Naive B cell (primary cell): ENCODE measurements at places on chromosomes 7 and 10.

DNA sequence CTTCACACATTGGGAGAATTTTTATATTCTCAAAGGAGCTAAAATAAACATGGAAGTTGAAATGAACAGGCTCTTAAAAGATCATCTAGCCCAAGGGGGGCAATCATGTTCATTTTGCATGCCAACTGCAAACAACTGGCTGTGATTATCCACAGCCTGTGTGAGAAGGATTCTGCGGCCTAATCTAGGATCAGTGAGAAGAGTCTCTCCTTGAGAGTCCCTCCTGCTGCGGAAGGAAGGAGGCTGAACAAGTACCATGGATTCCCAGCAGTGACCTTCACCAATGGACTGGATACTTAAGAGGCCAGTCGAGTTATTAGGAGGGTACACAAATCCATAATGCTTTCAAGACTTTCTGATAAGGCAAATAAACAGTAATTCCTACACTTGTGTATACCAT is 76.7 kb downstream of the IGF2BP3 start:
- no peak for DNase-seq

GRCh38 chr10:73537709-73538108 is 41.9 kb upstream of the PPP3CB start:
- no peak for DNase-seq

GRCh38 chr7:130923930-130924329 is 189.9 kb upstream of the KLF14 start:
- no peak for DNase-seq

DNA sequence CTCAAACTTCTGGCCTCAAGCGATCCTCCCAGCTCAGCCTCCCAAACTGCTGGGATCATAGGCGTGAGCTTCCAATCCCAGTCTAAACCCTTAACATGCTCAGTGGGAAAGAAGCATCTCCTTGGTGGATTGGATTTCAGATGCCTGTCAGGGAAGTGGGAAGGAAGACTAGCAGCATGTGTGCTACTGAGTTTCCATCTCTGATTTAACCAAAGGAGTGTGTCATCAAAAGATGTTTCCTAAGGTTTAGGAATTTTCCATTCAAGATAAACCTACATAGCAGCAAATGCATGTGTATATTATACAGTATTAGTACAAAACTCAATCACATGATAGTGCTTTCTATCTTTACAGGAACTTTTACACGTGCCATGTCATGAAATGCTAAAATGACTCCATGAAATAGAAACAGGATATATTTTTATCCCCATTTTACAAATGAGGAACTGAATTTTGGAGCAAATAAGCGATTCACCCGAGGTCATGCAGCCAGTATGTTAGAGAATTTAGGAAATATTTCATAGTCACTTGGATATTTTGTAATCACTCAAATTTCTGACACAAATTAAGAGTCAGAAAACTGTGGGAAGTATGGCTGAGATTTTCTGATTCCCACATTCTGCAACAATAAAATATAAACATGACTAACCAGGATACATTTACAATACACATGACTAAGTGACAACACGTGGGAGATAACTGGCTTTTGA is 11.4 kb upstream of the TMEM26 start:
- DNase-seq = no peak

- no peak for DNase-seq
Observed at GRCh38 chr10:81680359-81680758, 194.6 kb upstream of the NRG3 start.

DNA sequence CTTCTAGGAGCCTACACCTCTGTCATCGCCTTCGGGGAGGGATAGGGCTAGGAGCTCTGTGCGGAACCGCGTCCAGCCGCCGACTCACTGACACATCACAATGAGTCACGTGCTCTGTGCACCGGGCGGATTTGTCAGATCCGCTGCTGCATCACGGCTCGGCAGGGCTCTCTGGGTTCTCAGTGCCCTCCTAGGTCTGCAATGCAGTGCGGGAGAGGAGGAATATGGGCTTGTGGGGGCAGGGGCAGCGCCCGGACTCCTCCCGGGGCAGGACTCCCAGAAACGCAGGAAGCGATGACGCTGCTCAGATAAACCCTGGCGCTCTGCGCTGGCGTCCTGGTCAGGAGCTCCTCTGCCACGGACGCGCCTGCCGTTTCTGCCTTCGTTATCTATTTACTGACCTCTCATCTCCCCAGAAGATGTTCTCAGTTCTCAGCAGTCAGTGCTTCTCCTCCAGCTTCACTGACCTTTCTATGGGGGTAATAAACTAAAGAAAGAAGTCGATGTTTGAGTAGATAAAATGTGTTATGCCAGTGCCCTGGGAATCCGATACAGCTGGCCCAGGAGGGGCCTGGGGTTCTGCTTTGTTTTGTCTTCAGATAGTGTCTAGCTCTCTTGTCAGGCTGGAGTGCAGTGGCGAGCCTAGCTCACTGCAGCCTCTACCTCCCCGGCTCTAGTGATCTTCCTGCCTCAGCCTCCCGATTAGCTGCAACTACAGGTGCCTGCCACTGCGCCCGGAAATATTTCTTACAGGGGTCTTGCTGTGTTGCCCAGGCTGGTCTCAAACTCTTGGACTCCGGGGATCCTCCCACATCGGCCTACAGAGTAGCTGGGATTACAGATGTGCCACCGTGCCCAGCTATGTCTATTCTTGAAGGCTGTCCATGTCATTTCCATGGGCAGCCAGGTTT is 22.8 kb upstream of the ITGB1 start:
- peak; percentile 51 for DNase-seq

- no peak for DNase-seq
Observed at GRCh38 chr10:77127243-77127642, 510.4 kb downstream of the KCNMA1 start.

GRCh38 chr7:51317582-51317910 is 937 bp upstream of the COBL start:
- no peak for DNase-seq

DNA sequence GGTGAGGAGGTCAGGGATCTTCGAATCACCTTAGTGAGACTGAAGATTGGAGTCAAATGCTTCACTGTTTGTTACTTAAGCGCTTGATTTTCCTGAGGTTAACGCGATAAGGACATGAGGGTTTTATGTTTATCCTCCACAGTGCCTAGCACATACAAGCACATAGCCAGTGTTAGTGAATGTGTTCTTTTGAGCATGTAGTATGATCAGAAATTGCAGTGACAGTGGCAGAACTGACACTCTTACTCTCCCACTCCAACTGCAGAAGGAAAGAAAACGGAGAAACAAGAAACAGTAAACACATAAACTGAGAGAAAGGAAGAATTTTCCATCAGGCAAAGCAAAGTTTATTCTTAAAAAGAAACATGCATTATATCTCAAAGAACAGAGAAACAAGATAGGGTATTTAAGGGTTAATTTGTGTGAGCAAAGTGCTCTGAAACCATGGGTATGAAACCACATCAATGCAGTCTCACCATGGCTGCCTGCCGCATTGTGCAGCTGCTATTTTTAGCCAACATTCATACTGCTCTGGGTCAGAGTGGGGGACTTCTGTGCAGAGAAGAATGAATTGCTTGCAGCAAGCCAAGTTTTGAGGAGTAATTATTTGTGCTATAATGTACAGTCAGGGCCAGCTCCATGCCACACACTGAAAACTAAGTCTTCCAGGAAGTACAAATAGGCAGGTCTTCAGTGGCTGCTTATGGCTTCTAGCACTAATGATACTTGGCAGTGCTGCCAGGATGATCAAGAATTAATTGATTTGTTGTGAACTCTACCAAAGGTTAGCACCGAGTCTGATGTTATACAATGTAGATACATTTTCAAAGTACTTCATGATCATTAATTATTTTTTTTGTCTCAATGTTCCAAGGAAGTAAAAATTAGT is 152.0 kb downstream of the MACC1 start:
- no peak for DNase-seq

DNA sequence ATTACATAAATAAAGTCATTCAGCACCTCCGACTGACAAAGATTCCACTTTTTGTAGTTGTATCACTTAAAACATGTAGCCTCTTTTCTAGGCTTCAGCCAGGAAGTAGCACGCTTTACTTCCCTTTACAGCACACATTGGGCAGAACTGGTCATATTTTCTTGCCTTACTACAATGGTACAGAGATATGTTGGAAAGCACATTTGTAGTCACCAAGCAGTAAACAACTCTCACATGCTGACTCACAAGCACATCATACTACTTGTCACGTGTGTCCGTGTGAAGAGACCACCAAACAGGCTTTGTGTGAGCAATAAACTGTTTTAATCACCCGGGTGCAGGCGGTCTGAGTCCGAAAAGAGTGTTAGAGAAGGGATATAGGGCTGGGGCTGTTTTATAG is 1071.8 kb downstream of the DNAJB9 start:
- no peak for DNase-seq

DNA sequence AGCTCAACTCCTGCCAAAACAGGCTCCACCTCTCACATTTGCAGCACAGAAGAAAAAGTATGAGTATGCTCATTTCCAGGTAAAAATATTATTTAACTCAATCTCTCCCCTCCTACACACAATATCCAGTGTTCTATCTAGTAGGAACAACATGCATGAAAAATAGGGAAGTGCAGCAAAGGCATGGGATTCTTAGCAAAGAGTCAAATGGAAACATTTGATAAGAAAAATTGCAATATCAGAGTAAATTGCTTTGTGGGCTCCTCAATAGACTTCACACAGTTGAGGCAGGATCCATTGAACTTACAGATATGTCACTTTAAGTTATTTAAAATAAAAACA is 150.9 kb downstream of the ANK3 start:
- no peak for DNase-seq

DNA sequence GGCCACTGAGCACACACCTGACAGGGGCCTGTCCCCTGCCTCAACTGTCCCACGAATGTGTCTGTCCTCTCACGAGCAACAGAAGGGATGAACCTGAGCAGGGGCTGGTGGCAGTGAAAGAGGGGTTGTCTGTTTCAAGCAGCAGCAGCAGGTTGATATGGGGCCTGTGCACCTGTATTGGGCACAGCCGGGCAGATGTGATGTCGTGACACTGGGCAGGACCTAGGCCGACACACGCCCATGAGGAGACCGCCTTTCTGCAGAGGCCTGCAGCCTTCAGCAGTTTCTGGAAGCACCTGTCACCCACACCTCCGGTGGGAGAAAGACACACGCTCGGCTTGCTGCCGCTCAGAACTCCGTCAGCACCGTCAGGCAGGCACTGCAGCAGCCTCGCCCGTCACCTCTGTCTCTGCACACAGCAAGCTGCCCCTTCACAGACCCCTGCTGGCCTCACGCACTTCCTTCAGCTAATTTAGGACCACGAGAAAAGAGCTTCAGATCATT is 48.5 kb downstream of the AMZ1 start:
- DNase-seq = peak; percentile 65

DNA sequence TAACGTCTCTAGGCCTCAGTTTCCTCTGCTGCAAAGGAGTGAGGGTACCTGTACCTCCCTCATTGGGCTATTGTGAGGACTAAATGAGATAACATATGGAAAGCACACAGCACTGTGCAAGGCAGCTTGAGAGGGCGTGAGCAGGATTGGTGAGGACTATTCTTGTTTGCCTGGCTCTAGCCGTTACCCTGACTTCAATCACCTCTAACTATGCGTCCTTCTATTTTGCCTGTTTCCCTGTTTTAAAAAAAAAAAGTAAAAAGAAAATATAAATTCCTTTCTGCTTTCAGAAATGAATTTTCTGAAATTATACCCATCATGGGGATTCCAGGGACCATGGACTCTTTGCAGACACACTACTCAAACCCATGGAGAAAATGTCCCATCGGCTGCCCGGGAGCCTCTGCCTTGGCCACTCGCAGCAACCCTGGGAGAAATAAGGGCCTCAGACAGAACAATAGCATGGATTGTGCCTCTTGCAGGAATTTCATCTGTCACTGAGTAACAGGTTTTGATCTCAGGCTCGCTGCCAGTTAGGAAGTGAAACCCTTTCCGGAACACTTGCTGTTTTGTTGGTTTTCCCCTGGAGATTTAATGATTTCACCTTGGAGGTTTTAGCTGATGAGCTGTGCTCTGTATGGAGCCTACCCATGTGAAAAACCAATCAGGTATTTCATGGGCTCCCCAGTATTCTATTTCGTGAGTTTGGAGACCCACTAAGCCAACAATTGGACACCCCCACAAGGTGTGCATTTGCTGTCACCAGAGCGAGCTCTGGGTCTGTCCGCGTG is 55.6 kb downstream of the STEAP1B start:
- peak; percentile 52 for DNase-seq

DNA sequence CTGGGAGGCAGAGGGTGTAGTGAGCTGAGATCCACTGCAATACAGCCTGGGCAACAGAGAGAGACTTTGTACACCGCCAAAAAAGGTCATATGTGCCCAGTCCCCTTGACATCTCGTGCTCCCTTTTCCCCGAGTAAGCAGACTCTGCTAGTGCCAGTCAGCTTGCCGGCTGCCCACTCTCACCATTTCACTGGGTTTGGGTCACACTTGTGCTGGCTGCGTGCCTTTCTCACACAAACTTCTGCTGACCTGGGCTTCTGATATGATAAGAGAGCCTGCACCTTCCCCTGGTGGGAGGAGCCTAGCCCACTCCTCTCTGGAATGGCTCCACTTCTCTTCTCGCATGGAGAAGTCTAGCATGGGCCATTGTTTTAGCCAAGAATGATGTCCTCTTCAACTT is 53.4 kb downstream of the MPP7 start:
- no peak for DNase-seq

GRCh38 chr10:65213170-65213569 is 1692.0 kb downstream of the REEP3 start:
- DNase-seq = no peak

DNA sequence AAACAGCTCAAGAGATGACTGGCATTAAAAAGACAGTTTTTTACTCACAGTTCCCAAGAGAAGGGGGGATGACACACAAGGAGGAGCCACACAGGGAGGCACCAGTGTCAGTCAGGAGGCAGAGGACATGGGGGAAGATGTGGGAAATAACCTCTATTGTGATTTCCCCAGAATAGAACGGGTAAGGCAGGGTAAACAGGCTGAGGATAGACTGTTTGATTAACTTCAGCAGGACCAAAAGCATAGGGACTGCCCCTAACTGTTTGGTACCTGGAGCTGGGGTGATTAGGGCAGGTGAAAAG is 60.7 kb downstream of the RAPGEF5 start:
- no peak for DNase-seq

DNA sequence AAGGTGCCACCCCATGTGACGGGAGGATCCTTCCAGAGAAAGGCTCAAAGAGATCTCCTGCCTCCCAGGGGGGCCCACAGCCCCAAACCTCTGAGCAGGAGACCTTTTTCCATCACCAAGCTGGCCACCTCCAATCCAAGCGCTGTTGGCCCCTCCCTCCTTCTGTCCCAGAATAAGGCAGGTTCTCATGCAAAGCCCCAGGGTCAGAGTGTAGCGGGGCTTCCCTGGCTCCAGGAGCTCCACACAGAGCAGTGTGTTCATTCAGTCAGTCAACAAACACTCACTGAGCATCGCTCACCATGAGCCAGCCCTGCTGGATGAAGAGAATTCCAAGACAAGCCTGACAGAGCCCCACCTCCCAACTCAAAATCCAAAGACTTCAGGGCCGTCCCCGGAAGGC is 39.0 kb downstream of the TNRC18 start:
- no peak for DNase-seq

- DNase-seq = no peak
Observed at GRCh38 chr7:47273088-47273487, 308.8 kb downstream of the TNS3 start.

- DNase-seq = no peak
Observed at GRCh38 chr7:41930538-41931262, 227.8 kb upstream of the INHBA start.
